Natural killer cell treated with Interleukin-12 subunit alpha and Interleukin-12 subunit beta and Interleukin-15 and Interleukin-18, amount 100 ng/mL, for 72 hours (primary cell): ENCODE measurements at places on chromosomes 6 and 20. TPM values are rescaled to one million over a fixed set of nuclear protein-coding genes. Genes with fewer than 3 reads are reported as not detected.

STK4 gene
- total RNA-seq: 157 TPM

- peak overlapping the region; percentile 67 for H3K4me3 ChIP-seq
- no peaks in the 10 kb centered on the region for H3K36me3 ChIP-seq
- H3K27me3 ChIP-seq: peaks cover 44% of the 10 kb centered on the region
- peaks cover 4% of the 10 kb centered on the region for H3K4me1 ChIP-seq
- H3K27ac ChIP-seq: no peak overlapping the region
These were observed 672 bp downstream of the CARMIL1 start for GRCh38 chr6:25279748-25280343.

DNA sequence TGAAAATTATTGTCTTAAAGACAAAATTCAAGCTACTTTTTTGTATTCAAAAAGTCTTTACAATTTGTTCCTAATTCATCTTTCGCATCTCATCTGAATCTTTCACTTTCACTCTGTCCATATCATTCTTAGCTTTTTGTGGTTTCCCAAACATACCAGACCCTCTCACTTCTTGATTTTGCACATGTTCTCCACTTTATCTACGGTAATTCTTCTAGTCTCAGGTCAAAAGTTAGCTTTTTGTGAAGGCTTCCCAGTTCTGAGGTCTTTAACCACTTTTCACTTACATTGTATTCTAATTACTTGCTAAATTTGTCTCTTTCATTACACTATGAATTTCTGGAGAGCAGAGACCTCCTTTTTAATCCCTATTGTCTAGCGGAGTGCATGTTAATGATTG is 34.6 kb upstream of the EPHA7 start:
- no peaks in the 10 kb centered on the region for H3K4me1 ChIP-seq
- no peak for DNase-seq
- H3K36me3 ChIP-seq: peaks cover 13% of the 10 kb centered on the region
- H3K27ac ChIP-seq: no peak overlapping the region
- no peak overlapping the region for H3K4me3 ChIP-seq

DNA sequence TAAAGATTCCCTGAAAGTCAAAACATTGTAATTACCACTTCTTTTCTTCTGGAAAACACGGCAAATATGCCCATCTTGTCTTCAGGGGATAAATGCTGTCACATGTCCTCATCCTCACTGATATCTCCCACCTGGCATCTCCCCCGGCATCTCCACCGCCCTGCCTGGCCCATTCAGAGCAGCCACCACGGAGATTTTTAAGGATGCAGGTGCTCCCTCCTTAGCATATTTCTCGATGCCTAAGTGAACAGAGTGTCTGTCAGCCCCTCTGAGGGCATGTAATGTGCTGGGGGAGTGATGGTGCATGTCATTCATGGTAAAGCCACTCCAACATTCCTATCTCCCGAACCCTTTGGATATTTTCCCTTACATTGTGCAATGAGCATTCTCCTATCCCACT is 215.5 kb downstream of the PREX1 start:
- no peaks in the 10 kb centered on the region for H3K27me3 ChIP-seq
- DNase-seq: peak; percentile 10
- no peak overlapping the region for H3K27ac ChIP-seq
- no peaks in the 10 kb centered on the region for H3K4me1 ChIP-seq
- no peak overlapping the region for H3K4me3 ChIP-seq

DNA sequence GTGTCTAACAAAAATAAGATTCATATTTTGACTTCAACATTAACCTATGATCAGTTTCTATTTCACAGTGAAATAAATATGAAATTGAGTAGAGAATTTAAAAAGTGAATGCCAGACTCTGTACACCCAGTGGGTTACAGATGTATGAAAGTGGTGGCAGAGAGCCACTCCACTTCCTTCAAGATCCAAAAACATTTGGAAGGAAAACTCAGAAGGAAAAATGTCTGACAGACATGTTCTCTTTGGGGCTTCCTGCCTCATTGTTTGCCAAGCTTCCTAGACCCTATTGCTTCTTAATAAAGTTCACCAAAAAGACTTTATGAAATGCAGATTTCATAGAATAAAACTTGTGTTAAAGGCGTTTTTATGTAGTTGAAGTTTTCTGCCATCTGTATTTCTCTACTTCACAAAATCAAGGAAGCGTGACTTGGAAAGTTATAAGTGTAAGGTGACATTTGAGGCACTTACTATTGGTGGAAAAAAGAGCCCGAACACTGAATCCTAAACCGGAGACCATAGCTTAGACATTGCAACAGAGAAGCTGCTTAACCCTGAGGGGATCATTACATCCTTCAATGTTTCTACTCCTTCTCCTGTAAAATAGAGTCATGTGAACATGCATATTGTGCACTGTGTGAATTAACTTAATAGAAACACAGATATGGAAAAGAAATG is 12.8 kb downstream of the HMGCLL1 start:
- H3K4me1 ChIP-seq: no peaks in the 10 kb centered on the region
- H3K4me3 ChIP-seq: no peak overlapping the region
- no peaks in the 10 kb centered on the region for H3K27me3 ChIP-seq
- peaks cover 6% of the 10 kb centered on the region for H3K36me3 ChIP-seq
- DNase-seq: no peak

PPIL4 gene
- total RNA-seq: 18.7 TPM

GRCh38 chr20:57435498-57436222 is 44.5 kb downstream of the RBM38 start:
- H3K27me3 ChIP-seq: no peaks in the 10 kb centered on the region
- DNase-seq: no peak
- H3K4me3 ChIP-seq: no peak overlapping the region
- peaks cover 43% of the 10 kb centered on the region for H3K4me1 ChIP-seq

TSBP1 gene
- not detected for total RNA-seq

GRCh38 chr6:33816911-33817310 is 13.1 kb upstream of the MLN start:
- peaks cover 40% of the 10 kb centered on the region for H3K27me3 ChIP-seq
- H3K4me1 ChIP-seq: peaks cover 9% of the 10 kb centered on the region
- H3K27ac ChIP-seq: no peak overlapping the region
- DNase-seq: no peak
- no peaks in the 10 kb centered on the region for H3K36me3 ChIP-seq
- no peak overlapping the region for H3K4me3 ChIP-seq

- no peak overlapping the region for H3K4me3 ChIP-seq
- peak overlapping the region; percentile 33 for H3K27ac ChIP-seq
- H3K27me3 ChIP-seq: no peaks in the 10 kb centered on the region
- no peaks in the 10 kb centered on the region for H3K36me3 ChIP-seq
These were observed 123.3 kb downstream of the KIF13A start for GRCh38 chr6:17863901-17864754.

GRCh38 chr20:19729672-19730071 is 28.4 kb upstream of the RIN2 start:
- H3K36me3 ChIP-seq: no peaks in the 10 kb centered on the region
- DNase-seq: no peak
- H3K27me3 ChIP-seq: no peaks in the 10 kb centered on the region
- no peak overlapping the region for H3K4me3 ChIP-seq

KCNK15 gene
- total RNA-seq: 0.28 TPM

DNA sequence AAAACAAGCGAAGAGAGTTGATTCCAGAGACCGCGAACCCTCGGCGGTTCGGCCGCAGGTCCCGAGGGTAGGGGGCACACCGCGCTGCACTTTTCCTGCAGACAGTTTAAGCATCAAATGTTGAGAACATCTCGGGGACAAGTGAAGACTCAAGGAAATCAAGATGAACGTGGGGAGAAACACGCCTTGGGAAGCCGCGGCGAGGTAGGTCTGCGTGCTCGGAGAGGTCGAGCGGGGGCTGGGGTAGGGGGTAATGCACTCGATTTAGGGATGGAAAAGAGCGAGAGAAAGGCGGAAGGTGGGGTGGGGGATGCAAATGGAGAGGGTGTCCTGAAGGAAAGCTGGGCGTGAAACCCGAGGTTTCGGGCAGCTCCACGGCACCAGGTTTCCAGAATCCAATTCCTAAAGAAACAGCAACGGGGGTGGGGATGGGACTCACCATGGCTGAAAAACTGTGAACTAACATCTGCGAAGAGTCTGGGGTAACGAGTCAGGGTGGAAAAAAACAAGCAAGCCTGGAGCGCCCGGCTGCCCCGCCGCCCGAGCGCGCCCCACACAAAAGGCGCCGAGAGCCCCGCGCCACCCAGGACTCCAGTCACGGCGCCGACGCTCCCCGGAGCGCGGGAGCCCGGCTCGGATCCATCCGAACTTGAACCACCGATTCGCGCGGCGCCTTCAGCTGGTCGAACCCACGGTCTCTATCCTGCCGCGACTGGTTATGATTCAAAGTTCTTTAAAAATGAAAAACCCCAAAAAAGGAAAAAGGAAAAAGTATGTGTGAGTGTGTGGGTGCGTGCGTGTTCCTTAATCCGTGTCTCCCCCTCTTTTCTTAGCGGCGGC is 3.5 kb downstream of the TFAP2A start:
- H3K4me1 ChIP-seq: peaks cover 38% of the 10 kb centered on the region
- peak overlapping the region; percentile 53 for H3K27ac ChIP-seq
- H3K27me3 ChIP-seq: peaks cover 56% of the 10 kb centered on the region
- DNase-seq: no peak
- peaks cover 50% of the 10 kb centered on the region for H3K36me3 ChIP-seq

- peaks cover 4% of the 10 kb centered on the region for H3K4me1 ChIP-seq
- H3K27me3 ChIP-seq: no peaks in the 10 kb centered on the region
- no peak for DNase-seq
- peak overlapping the region; percentile 49 for H3K27ac ChIP-seq
These were observed 10.8 kb upstream of the BTN3A2 start for GRCh38 chr6:26354162-26354561.

- no peak for DNase-seq
- peaks cover 22% of the 10 kb centered on the region for H3K27me3 ChIP-seq
- H3K27ac ChIP-seq: no peak overlapping the region
- H3K4me3 ChIP-seq: no peak overlapping the region
These were observed 108.5 kb upstream of the KCNK16 start for GRCh38 chr6:39430871-39431523.

GRCh38 chr6:33073431-33073871 is at the start of gene HLA-DPA1:
TSS of gene HLA-DPA1 (minus strand) at chr6:33073649.
- no peak for DNase-seq
- H3K4me3 ChIP-seq: peak within 1 kb of the TSS; percentile 91
- peaks cover 48% of the 10 kb centered on the region for H3K4me1 ChIP-seq
- H3K27me3 ChIP-seq: no peaks in the 10 kb centered on the region

ULBP1 gene
- 0.31 TPM for total RNA-seq

GRCh38 chr6:154857529-154857928 is 124.3 kb downstream of the SCAF8 start:
- H3K4me3 ChIP-seq: no peak overlapping the region
- no peak overlapping the region for H3K27ac ChIP-seq
- no peaks in the 10 kb centered on the region for H3K27me3 ChIP-seq
- no peak for DNase-seq
- peaks cover 13% of the 10 kb centered on the region for H3K4me1 ChIP-seq
- no peaks in the 10 kb centered on the region for H3K36me3 ChIP-seq

SNX5 gene
- 255 TPM for total RNA-seq

DNA sequence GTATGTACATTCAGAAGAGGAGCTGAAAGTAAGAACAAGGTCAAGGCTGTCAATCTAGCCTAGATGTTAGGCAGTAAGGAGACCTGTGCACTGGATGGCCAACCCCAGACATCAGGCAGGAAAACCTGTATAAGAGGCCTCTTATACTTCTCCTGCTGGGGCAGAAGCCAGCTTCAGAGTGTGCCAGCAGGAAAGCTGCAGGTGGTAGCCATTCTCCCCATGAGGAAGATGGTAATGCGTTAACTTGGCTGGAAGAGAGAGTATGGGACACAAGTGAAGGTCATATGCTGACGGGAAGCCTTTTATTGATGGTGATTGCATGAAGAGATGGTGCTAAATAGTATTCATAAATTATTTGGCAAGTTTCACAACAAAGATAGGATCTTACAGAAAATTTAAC is 20.6 kb downstream of the NHLRC1 start:
- peaks cover 3% of the 10 kb centered on the region for H3K4me1 ChIP-seq
- no peak for DNase-seq
- H3K27me3 ChIP-seq: peaks cover 55% of the 10 kb centered on the region
- H3K27ac ChIP-seq: no peak overlapping the region

GRCh38 chr6:51477711-51478311 is 609.6 kb downstream of the PKHD1 start:
- no peak overlapping the region for H3K27ac ChIP-seq
- H3K36me3 ChIP-seq: no peaks in the 10 kb centered on the region
- no peaks in the 10 kb centered on the region for H3K27me3 ChIP-seq
- no peaks in the 10 kb centered on the region for H3K4me1 ChIP-seq
- H3K4me3 ChIP-seq: no peak overlapping the region

DNA sequence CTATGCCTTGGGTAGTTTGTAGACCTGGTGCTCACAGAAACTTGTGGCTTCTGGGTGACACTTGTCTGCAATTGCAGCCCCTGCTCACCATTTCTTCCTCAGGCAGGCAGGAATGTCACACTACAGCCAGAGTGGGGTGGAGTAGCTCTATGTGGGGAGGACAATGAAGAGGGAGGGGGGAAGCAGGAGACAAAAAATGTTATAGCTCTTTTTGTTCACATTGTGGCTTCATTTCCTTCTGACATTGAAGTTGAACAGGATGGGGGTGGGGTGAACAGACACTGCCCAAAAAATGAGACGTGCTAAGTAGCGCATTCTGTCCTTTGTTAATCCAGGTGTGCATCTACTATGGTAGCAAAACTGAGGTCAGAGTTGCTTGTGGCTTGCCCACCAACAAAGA is at the start of gene THEMIS:
THEMIS (minus strand) TSS at position 124 of the 400 bp plus-strand sequence. CDS start 126 bp downstream, outside the sequence.
- peaks cover 7% of the 10 kb centered on the region for H3K4me1 ChIP-seq
- H3K36me3 ChIP-seq: peaks cover 9% of the 10 kb centered on the region
- H3K27me3 ChIP-seq: peaks cover 3% of the 10 kb centered on the region
- H3K4me3 ChIP-seq: peak within 1 kb of the TSS; percentile 86
